ENCODE measurements at places on chromosomes 2 and 18.

DNA sequence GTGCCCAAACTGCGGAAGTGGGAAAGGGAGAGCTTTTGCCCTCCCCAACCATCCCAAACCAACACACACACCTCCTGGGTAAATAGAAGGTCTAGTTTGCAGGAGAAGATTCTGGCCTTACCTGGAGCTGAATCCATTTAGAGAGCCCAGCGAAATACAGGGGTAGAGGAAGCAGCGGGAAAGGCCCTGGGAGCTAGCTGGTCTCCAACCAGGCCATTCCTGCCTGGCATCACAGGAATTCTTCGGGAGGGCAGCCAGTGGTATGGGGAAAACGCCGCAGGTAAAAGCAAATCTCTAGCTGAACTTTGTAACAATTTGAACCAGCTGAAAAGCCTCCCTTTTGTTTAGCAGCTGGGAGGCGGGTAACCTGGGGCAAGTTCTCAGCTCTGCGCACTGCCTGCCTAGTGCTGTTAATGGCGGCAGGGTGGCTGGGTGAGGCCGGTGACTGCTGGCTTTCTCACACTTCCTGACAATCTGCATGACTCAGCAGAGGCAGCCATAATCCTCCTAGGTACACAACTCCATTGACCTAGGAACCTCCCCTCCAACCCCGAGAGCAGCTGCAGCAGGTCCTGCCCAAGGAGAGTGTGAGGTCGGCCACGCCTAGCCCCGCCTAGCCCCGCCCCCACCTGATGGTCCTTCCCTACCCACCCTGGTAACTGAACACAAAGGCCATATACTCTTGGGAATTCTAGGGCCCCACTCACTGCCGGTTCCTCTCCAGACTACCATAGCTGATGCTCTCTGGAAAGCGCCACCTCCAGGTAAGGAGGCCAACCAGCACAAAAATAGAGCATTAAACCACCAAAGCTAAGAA is 483.8 kb upstream of the REG3G start:
- DNase-seq: no peak

DNA sequence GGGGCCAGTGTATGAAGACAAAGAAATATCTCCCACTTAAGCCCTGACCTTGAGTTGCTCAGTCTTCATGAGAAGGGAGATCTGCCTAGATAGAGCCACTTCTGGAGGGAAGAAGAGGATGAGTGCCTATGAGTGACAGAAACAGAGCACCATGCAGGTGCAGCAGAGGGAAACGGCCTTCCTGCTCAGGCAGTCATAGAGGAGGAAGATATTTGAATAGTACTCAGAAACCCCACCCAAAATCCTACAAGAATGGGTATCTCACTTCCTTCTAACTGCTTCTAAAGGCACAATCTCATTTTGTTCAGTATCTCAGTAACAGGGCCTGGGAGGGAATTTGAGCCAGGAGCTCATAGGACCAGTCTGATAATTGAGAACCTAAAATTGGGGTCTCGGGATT is 339.3 kb downstream of the ALK start:
- DNase-seq: no peak

DNA sequence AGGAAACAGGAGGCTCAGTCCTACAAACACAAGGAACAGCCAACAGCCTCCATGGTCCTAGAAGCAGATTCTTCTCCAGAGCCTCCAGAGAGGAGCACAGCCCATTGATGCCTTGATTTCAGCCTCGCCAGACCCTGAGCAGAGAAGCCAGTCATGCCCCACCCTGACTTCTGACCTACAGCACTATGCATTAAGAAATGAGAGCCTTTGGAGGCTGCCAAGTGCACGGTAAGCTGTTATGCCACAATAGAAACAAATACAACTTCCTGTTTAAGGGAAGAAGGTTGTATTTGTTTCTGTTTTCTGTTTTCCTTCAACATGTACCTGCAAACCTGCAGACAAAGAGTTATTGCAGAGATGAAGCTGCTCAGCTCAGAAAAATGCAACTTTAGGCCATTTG is 181.3 kb upstream of the AGAP1 start:
- no peak for DNase-seq

DNA sequence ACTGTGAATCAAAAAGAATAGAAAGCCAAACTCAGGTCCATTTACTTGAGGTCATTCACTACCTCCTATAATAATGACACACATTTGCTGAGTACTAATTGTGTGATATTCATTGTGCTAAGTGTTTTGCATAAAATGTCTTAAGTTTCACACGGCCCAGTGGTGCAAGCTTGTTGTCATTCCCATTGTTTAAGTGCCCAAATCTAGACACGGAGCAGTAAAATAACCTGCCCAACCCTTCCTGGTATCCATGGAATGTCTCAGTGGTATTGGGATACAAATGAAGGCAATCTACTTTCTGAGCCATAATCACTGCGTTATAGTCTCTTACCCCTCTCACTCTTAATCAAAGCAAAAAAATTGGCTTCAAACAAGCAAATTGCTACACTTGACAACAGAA is 233.3 kb downstream of the NCKAP5 start:
- no peak for DNase-seq

DNA sequence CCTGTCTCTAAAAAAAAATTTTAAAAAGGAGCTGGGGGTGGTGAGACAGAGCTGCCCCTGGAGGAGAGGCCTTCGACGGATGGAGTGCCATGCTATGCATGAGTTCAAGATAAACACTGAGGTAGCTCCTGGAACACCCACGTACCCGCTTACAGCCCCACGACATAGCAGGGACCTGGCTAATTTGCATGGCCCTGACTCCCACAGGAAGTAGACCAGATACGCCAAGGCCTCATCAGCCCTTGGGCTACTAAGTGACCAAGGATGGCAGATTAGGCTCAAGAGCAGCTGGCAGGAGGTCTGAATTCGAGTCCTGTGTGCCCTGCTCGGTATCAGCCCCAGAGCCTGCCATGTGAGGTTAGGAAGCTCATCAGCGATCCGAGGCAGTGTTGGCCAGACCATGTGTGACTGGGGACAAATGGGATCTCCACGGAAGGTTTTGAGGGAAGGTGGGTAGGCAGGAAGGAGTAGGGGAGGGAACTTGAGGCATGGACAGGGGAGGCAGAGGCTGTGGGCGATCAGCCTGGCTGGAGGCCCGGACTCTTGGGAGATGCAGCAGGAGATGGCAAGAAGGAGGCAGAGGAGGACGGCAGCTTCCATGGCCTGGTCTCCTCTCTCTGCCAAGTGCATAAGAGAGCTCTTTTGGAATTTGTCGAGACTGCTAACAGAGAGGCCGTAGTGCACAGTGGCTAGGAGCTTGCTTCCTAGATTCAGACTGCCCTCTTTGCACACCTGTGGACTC is 218.3 kb downstream of the GLI2 start:
- DNase-seq: no peak

DNA sequence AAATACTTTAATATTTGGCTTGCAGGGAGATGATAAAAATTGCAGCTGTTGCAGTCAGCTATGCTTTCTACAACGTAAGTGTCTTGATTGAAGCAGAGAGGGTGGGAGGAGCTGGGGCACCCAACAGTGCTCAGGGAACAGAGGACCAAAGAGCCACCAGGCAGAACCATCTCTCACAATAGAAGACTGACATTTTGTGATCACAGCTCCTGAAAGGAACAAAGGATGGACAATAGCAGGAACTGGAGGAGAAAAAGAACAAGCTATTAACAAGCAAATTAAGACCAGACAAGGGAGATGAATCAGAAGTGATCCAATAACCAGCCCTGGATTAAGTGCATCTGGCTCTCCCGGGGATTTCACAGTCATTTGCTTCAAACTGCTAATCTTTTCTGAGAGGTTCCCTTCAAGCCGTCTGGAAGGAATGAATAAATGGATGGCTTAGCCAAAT is 65.7 kb upstream of the SMAD2 start:
- no peak for DNase-seq

- DNase-seq: no peak
Measured at GRCh38 chr2:172674968-172675303, 60.7 kb upstream of the RAPGEF4 start.

- DNase-seq: no peak
Measured at GRCh38 chr2:127826047-127826446, 15.1 kb upstream of the WDR33 start.

GRCh38 chr2:9573840-9574239 is 18.2 kb upstream of the ADAM17 start:
- no peak for DNase-seq

- peak; percentile 12 for DNase-seq
Measured at GRCh38 chr2:120675460-120676130, 60.1 kb upstream of the GLI2 start.

- DNase-seq: no peak
Measured at GRCh38 chr2:221142341-221142740, 429.8 kb downstream of the EPHA4 start.

Measured in activated naive CD4-positive, alpha-beta T cell (primary cell).